ENCODE measurements at places on chromosomes 6 and 20.

GRCh38 chr6:24763578-24763977, 11.2 kb upstream of the GMNN start:
- DNase-seq = no peak

- DNase-seq = no peak
These were observed 29.4 kb downstream of the LPA start for GRCh38 chr6:160634706-160635105.

- DNase-seq = no peak
These were observed 2.3 kb upstream of the GMPR start for GRCh38 chr6:16236009-16236501.

DNA sequence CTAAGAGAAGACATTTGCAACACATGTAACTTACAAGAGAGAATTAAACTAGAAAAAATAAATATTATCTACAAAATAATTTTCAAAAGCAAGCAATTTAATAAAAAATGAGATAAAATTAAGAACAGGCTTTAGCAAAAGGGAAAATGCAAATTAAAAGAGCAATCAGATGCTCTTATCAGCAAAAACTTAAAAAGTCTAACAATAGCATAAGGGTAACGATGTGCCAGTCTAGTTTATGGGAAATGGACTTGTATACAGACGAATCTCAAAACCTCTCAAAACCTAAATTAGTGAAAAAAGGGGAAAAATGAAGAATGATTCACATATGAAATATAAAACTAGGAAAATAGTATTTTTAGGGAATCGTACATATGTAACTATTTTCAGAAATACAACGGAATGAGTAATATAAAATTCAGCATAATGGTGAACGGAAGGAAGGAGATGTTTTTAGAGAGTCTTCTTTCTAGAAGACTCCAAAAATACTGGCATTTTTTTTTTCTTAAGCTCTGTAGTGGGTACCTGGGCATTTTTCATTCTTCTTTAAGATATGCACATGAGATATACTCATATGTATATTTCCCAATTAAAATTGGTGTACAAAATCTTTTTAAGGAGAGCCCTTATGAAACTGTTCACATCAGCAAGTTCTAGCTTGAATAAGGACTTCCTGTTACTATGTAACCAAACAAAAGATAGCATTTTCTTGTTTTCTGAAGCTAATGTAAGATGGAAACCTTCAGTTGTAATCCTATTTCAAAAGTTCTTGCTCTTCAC, 927 bp upstream of the MANEA start:
- no peak for DNase-seq

DNA sequence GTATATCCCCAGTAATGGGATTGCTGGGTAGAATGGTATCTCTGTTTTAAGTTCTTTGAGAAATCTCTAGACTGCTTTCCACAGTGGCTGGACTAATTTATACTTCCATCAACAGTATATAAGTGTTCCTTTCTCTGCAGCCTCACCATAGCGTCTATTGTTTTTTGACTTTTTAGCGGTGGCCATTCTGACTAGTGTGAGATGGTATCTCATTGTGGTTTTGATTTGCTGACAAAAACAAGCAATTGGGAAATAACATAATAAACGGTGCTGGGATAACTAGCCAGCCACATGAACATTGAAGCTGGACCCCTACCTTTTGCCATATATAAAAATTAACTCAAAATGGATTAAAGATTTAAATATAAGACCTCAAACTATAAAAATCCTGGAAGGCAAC, 14.2 kb downstream of the OR2A4 start:
- DNase-seq = no peak

GRCh38 chr6:109125504-109125903, 30.2 kb downstream of the CEP57L1 start:
- no peak for DNase-seq

DNA sequence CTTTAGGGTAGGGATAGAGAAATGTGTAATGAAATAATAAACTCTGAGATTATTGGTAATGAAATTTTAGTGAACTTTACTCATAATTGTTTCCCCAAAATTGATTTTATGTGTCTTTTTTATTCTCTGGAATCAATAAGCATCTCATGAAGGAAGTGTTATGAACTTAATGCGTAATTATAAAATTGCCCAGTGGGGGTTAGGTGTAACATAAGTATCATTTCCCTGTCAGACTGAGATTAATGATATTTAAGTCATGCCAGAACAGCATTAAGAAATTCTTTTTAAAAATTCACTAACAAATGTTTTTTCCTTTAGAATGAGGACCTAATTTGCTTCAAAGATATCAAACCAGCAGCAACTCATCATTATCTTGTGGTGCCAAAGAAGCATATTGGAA, 10.0 kb downstream of the HINT3 start:
- DNase-seq = no peak

- DNase-seq = no peak
These were observed 151.1 kb downstream of the TMEM242 start for GRCh38 chr6:157172231-157172701.
